Lower leg skin (tissue), 4 donors: ENCODE measurements at places on chromosomes 4 and X. TPM values are rescaled to one million over a fixed set of nuclear protein-coding genes. Genes with fewer than 3 reads are reported as not detected.
A peak's percentile ranks its signal among the peaks of the same experiment; 100 is the strongest.

GRCh38 chr4:67787311-67787710, 33.1 kb upstream of the GNRHR start:
- no peak for DNase-seq

DNA sequence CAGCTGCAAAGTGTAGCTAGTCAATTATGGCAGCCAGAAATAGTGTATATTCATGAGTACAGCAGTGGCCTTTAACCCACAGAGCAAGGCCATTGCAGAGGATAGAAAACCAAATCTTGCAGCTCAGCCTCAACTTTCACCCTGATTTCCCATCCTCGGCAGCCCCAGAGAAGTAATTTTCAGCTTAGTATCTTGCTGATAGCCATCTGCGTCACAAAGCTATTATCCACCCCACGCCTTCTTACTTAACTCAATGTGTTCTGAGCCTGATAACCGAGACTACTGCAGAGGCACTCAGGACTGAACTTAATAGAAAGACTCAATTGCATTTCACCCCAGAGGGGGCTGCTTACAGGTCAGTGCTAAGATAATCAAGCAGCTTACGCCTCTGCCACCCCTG, 174.5 kb upstream of the MAOA start:
- no peak for DNase-seq

DNA sequence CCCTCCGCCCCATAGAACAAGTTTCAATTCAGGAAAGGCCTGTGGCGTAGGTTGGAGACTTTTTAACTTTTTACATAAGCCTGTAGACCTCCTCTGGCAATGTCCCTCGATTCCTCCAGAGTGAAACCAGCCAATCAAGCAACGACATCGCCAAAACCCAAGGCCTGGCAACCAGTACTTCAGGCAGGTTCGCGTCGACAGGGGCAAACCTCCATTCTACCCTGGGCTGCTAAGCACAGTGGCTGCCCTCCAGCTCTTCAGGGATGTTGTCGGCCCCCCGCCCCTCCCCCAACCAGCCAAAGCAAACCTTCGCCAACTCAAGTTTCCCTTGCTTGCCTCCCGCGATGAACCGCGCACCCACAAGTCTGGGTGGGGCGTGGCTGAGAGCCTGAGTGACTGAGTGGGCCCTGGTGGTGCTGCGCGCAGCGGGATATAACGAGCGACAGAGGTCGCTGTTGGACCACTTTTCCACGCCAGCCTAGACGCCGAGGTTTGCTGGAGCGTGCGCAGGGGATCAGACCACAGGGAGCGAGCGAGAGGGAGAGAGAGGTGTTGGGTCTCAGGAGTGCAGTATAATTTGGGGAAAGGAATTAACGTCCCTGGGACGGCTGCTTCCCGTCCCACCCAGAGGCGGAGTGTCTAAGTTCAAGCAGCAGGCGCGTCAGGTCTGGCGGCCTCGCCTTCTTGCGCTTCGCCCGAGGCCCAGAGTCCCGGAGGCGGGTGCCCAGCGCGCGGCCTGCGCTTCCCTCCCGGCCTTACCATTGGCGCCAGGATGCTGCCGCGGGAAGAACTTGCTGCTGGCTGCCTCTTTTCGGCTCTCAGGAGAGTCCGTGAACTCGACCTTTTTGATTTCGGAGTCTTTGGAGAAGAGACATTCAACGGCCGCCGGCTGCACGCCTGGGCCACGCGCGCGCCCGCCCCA, 9.0 kb upstream of the PITX2 start:
- DNase-seq = peak; percentile 94

GRCh38 chr4:95249426-95250021, 299.2 kb downstream of the UNC5C start:
- DNase-seq = no peak

The TEX13B gene
- not detected for total RNA-seq

The ARR3 gene
- not detected for total RNA-seq
